Left colon (tissue), 2 donors: ENCODE measurements at places on chromosomes 7 and 10. TPM values are rescaled to one million over a fixed set of nuclear protein-coding genes. Genes with fewer than 3 reads are reported as not detected.

DNA sequence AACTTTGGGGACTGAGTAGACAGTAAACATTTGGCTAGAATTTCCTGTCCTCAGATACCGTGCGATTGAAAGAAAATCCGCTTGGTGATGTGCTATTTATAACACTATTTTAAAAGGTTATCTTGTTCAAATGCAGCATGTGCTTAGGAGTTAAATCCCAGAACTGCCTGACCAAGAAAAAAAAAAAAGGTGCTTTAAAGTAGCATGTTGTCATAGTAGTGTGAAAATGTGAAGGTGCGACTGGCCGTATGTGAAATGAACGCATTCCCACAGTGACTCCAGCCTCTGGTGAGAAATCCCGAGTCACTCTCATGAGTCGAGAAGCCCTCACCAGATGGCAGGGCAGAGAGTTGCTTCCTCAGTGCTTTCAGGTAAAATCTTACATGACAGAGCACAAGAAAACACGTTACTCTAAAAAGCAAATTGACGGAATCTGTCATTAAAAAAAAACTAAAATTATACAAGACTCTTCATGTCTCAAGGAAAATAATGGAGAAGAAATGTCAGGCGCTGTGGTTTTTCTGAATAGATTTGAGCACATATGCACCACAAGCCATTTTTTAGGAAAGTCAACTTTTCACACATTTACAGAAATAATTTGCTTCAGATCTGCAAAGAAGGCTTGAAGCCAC, 18.4 kb upstream of the KLF6 start:
- DNase-seq, result no peak

The RNF148 gene
- 1.0 TPM for total RNA-seq

DNA sequence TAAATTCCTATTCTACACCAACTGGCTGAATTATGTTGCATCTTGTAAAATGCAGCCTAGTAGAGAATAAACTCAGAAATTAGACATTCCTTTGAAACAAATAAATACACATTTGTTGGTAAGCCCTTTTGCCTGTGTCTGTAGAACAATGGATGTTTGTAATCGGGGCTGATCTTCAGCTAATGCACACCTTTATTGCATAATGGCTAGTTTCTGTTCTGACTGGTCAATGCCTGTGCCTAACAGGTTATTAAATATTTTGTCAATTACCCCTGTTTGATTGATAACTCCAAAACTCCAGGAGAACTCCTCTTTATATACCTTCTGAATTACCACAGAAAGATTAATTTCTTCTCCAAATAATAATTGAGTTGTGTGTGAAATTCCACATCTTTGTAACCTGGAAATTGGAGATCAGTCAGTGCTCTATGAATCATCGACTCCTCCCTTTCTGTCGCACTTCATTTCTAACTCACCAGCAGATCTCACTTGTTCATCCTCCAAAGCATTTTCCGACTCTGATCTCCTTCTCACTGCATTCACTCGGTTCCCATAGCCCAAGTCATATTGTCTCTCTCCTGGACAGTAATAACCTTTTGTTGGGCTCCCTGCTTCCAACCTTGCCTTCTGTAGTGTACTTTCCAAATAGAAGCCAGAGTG, 196.0 kb upstream of the FZD1 start:
- DNase-seq, result no peak

The GATA3 gene
- 0.78 TPM for total RNA-seq

The FOXP2 gene
- total RNA-seq, result 21.1 TPM

- DNase-seq, result no peak
Observed at GRCh38 chr10:49068209-49068608, 47.1 kb downstream of the VSTM4 start.

DNA sequence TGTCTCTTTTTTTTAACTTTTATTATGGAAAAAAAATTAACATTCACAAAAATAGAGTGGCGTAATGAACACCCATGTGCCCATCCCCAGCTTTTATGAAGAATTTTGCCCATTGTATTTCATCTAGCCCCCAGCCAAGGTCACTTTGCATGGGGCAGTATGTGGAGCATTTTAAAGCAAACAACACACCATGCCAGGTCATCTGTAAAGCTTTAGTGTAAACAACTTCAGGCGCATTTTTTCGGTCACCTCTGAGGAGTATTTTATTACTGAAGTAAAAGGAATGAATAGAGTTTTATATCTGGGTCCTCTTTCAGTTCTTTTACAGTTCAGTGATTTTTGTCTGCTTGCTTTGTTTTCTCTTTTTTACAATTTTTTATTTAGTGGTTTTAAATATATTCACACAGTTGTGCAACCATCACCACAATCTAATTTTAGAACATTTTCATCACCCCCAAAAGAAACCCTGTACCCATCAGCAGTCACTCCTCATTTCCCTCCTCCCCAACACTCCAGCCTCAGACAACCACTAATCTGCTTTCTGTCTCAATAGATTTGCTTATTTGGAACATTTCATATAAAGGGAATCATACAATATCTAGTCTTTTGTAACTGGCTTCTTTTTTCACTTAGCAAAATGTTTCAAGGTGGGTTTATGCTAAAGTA, 87.9 kb downstream of the SLC37A3 start:
- DNase-seq, result no peak

The AGR3 gene
- total RNA-seq, result 123 TPM

- DNase-seq, result no peak
Observed at GRCh38 chr10:130352291-130352645, 216.1 kb downstream of the GLRX3 start.

DNA sequence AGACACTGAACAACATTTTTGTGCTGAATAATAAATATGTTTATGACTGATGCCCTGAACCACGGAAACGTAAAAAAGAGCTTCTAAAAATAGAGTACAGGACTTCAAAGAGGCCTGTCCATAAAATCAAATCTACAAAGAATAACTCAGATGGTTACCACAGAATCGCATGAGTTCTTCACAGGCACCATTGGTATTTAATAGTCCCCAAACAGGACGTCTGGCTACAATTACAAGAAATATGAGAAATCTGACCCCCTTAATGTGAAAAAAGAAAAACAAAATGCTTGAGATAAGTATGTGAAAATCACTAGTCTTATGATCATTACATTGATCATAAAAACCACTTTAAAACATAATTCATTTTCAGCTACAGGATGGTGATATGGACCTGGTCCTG, 20.8 kb downstream of the CYTH3 start:
- DNase-seq, result no peak

- DNase-seq, result no peak
Observed at GRCh38 chr10:78178397-78178796, 144.7 kb downstream of the RPS24 start.

- no peak for DNase-seq
Observed at GRCh38 chr7:24786941-24787340, 29.7 kb upstream of the GSDME start.

DNA sequence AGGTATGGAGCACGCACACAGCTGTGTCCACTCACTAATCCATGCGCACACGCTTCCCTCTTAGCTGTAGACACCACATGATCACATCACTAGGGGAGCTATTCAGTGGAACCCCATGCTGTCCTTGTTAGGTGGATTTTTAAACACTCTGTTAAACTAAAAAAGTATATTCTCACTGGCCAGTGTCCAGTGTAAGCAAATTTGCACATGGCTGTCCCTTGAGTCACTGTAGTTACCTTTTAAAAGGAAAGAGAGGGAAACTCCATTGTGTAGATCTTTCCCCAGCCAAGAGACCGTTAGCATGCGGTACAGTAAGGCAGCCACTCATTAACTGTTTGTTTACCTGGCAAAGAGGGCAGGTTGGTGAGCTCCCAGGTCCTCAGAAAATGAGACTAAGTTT, 81.6 kb upstream of the INSYN2A start:
- DNase-seq, result no peak

DNA sequence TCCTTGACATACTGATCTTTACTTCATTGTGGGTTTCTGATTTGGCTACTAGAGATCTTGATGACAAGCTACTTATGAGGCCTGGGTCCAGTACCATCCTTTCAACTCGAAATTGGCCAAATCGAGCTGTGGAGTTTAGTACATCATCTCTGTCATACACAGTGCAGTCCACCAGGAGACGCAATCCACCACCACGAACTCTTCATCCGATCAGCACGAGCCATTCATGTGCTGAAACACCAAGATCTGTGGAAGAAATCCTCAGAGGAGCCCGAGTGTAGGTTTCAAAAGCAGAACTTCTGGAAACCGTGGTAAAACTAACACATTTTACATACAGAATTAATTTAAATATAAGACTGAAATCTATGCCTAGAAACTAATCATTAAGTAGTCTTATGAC, 14.2 kb downstream of the DNAJC9 start:
- DNase-seq, result no peak

The DPYSL4 gene
- not detected for total RNA-seq

The VIPR2 gene
- 1.6 TPM for total RNA-seq

The ANKRD1 gene
- not detected for total RNA-seq

DNA sequence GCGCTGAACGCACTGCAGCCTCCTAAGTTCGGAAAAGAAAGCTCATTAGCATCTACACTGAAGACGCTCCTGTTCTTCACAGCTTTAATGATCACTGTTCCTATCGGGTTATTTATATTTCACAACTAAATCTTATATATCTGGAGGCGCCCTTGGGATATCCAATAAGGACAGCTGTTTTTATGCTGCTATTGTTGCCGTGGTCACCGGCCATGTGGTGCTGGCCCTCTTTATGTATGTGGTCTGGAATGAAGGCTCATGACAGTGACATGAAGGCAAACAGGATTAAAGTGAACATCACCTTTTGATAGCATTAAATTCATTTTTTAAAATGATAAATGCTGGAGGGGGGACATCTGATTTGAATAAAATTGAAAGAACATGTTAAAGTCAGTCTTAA, 8.8 kb downstream of the BLVRA start:
- DNase-seq, result no peak

The MGAM2 gene
- total RNA-seq, result 41.1 TPM

The SUN3 gene
- not detected for total RNA-seq

DNA sequence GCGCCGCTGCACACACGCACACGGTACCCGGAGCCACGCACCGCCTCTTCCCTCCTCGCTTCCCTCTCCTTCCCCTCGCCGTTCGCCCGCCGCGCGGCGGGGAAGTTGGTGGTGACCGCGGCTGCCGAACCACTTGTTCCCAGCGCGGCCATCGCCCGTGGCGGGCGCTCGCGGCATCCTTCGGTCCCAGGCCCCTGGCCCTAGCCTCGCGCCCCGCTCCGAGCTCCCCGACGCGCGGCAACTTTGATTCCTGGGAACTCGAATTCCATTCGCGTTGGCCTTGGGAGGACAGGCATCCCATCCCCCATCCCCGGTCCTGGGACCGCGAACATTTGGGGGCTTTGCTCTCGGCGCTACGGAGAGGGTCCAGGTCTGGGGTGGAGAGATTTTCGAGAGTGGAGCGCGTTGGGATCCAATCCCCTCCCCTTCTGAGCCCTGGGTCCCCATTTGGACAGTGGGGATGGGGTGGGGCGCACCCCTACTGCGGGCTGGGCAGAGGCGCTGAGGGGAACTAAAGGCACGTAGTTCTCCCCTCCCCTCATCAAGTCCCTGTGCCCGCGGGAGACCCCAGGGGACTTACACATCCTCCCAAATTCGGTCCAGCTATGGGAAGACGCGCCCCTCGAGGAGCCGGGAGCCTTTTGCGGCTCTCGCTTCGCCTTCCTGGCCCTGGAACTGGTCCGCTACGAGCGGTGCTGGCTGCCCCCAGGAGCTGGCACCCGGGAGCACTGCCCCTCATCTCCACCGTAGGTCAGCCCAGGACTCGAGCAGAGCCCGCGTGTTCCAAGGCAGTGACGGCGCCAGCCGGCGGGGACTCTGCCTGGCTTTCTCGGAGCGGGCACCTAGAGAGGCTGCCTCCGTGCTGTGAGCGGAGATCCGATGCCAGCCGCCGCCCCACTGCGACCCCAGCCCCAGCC, 834 bp downstream of the CDH23 start:
- DNase-seq, result no peak

GRCh38 chr10:22824520-22824919, 103.3 kb upstream of the ARMC3 start:
- DNase-seq, result no peak

The HSPA12A gene
- total RNA-seq, result 7.2 TPM

The PSPH gene
- total RNA-seq, result 10.9 TPM

GRCh38 chr7:100483090-100483721, 521 bp upstream of the NYAP1 start:
- no peak for DNase-seq

- no peak for DNase-seq
Observed at GRCh38 chr7:94311515-94311914, 83.2 kb upstream of the COL1A2 start.

DNA sequence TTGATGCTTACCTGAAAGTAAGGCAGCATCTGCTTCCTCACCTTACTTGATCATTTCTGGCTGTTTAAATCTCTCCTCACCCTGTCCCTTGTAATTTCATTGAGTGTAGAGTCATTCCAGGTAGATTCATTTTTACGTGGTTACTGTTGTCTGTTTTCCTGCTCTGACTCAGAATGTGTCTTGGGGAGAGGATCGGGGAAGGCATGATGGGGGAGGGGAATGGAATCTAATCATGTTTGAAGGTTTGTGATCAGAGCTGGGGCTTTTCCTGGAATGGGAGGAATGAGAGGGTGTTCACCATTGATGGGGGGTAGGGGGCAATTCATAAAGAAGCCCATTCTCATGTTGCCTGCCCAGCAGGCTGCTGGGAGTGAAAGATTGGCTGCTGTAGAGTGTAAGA, 18.7 kb downstream of the SEC24C start:
- DNase-seq, result no peak

- no peak for DNase-seq
Observed at GRCh38 chr7:39811161-39811614, 138.9 kb upstream of the CDK13 start.

The CTAGE4 gene
- 15.2 TPM for total RNA-seq

DNA sequence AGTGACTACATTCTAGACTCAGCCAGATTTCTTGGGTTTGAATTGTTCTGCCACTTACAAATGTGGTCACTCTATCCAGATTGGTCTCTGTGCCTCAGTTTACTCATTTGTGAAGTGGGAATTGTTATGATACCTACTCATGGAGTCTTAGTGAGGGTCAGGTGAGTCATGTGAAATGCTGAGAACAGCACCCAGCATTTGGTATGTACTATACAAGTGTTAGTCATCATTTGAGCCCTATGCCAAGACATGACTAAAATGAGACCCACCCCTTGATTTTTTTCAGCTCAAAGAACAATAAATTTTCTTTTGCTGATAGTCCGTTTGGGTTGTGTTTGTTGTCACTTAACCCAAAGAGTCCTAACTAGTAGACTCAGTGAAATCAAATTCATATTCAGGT, 92.8 kb downstream of the CHN2 start:
- DNase-seq, result no peak

GRCh38 chr10:86730227-86730626, 26.2 kb upstream of the BMPR1A start:
- peak; percentile 84 for DNase-seq

- no peak for DNase-seq
Observed at GRCh38 chr7:38040831-38041230, 120.4 kb downstream of the EPDR1 start.

The VPS26A gene
- total RNA-seq, result 58.3 TPM

DNA sequence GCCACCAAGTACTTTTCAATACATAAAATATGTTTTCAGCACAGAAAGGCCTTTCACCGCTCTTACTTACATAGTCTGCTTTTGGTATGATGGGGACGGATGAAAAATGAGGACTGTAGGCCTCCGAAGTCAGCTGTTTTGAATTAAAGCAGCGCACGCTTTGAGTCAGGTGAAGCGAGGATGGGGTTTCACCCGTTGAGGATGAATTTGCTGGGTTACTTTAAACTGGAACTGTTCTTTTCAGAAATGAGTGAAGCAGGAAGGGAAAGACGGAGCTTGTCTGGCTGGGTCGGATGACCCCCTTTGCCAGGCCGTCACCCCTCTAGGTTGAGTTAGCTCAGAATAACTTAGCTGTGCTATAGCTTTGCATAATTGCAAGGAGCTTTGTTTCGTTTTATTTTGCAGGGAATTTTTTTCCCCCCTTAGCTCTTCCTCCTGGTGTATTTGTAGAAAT, 40.0 kb downstream of the CUX1 start:
- DNase-seq, result no peak

- DNase-seq, result no peak
Observed at GRCh38 chr10:92238054-92238585, 52.8 kb downstream of the CPEB3 start.

The PTPN20 gene
- total RNA-seq, result 2.7 TPM
